ENCODE measurements at places on chromosomes 13 and 19.

- DNase-seq, result no peak
Measured at GRCh38 chr19:46085888-46086287, 38.6 kb downstream of the IGFL3 start.

DNA sequence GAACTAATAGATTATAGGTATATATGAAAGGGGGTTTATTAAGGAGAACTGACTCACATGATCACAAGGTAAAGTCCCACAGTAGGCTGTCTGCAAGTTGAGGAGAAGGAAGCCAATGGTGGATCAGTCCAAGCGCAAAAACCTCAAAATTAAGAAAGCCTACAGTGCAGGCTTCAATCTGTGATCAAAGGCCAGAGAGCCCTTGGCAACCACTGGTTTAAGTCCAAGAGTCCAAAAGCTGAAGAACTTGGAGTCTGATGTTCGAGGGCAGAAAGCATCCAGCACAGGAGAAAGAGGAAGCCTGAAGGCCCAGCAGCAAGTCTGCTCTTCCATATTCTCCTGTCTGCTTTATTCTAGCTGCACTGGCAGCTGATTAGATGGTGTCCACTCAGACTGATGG is 721.3 kb upstream of the PCDH9 start:
- no peak for DNase-seq

DNA sequence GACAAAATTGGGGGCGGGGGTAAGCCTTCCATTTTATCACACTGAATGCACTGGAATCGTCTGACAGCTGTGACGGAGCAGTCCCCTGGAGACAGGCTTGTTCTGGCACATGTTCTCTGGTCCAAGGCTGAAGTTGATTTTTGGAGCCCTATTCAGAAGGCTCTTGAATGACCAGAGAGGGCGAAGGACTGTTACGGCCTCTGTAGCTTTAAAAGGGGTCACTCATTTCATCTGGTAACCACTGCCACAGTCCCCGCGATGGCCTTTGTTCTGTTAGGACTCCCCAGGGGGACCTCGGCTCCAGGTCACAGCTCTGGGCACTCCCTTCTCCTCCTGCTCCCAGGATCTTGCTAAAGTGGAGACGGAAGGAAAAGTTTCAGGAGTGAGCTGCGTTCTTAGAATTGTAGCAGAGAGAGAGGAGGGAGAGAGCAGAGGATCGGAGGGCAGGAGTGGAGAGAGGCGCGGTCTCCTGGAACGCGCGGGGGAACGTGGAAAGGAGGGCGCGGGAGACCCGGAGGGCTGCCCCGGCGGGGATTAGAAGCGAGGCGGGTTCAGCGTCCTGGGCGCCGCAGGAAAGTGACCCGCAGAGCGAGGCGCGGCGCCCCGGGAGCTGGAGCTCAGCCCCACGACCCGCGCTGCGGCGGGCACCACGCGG is 134.3 kb upstream of the MYO16 start:
- DNase-seq, result no peak

DNA sequence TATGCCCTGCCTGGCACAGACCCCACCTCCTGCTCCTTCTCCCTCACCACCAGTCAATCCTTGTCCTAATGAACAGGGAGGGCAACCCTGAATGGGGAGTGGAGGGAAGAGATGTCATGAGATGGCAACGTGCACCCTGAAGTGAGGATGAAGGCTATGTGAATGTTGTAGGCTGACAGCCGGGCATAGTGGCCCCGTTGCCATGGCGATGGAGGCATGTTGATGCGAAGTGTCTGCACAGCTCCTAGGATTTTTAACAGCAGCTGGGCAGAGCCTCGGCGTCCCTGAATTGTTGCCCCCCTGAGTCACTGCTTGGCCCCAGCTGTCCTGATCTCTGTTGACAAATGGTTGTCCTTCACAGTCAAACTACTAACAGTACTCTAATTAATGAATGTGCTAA is 4.8 kb upstream of the ALOX5AP start:
- peak; percentile 19 for DNase-seq

DNA sequence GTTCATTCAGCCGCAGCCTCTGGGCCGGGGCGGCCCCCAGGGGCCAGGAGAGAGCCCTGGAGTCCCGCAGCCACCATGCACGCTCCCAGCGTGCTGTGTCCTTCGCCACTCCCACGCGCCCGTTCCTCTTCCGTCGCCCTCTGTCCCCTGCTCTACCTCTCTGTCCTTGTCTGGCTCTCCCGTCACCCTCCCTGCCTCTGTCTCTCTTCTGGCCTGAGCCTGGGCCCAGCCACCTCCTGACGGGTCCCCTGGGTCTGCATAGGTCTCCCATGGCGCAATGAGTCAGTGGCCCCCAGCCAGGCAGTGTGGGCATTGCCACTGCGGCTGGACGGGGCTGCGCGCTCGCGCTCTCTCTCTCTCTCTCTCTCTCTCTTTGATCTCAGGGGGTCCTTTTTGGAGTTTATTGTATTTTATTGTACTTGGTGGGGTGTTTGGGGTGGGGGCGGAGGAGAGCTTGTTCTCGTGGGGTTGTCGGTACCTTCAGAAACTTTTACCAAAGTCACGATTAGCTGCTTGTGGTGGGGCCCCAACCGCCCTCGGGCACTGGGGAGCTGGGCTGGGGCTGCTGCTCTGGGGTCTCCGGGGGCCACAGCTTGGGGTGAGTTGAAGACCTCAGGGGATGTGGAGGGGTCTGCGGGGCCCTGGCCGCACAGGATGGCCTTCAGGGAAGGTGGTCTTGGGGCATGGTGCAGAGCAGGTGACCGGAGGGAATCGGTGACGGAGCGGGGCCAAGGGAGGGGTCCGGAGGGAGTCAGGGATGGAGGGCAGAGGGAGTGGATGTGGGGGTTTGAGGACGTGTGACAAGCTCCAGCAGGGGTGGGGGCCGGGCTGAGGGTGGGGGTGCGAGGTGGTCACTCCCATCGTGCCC is 1.7 kb upstream of the TGFBR3L start:
- DNase-seq, result no peak

DNA sequence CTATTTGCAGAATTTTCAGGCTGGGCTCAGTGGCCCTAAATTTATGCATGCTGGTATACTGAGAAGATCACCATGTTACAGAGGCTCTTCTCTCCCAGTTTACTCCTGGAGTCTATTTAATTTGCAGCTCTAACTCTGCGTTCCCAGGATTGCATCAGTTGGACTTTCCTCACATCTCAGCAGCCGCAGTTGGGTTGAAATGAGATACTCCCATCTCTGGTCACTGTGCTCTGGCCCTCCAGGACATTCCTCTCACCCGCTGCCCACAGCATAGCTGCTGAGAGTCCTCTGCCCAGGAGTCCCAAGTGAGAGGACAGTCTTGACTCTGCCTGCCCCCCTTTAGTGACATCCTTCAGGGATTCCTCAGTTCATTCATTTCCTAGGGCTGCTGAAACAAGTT is 150.9 kb downstream of the LACC1 start:
- no peak for DNase-seq

DNA sequence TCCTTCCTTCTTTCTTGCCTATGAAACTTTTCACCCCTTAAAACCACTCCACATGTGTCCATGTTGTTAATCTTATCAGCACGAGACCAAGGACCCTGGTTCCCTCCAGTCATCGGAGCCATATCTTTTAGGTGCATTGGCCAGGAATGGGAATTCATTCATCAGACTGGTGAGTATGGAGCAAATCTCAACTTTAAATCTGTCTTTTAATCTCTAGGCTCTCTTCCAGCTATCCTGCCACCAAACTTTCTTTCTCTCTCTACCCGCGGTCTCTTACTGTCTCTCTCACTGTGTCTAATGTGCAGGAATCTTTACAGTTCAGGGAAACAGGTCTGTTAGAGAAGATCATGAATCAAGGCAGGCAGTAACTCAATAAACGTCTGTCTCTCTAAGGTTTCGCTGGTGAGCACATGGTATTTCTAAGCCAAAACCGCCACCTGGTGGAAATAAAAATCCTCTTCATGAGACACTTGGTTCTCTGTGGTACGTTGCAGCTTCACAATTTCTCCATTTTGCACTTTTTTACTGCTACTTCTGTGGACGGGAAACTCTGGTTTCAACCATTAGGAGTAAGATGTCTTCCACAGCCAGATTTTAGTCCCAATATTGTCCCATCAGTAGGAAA is 16.1 kb downstream of the LGALS16 start:
- peak; percentile 45 for DNase-seq

- DNase-seq, result peak; percentile 52
Measured at GRCh38 chr19:48390188-48391099, 907 bp downstream of the KDELR1 start.

DNA sequence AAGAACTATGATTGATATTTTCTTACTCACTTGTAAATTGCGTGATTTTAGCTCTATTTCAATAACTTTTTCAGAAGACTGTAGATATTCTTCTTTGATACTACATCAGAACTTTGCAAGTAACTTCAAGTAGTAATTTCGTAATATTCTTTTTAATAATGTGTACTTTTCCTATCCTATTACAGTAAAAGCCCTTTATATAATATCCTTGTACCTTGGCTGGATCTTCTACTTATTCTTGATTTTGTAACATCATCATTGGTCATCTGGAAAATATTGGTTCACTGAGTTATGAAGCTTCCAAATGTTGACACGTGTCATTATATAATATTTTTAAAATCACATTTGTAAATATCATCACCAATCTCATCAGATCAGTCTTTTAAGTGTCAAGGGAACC is 32.4 kb downstream of the POLR1D start:
- DNase-seq, result no peak

DNA sequence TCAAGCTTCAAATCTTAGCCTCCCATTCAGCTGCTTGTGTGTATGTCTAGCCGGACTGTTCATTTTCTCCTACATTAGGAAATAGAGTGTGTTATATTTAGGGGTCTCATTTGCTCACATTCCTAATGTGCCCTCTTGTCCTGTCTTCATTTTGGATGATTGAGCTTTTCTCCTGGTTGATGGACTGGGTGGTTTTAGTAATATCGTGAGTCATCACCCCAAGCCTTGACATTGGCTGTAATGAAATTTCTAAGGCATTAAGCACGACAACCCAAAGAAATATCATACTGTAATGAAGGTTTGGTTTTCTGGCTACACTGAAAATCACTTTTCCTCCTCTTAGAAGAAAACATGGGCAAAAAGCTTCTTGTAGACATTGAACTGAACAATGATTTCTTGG is 110.7 kb upstream of the WASF3 start:
- DNase-seq, result no peak

- DNase-seq, result no peak
Measured at GRCh38 chr13:31437975-31438374, 238.2 kb downstream of the B3GLCT start.

GRCh38 chr13:53783471-53783870 is 754.9 kb downstream of the OLFM4 start:
- DNase-seq, result peak; percentile 53

DNA sequence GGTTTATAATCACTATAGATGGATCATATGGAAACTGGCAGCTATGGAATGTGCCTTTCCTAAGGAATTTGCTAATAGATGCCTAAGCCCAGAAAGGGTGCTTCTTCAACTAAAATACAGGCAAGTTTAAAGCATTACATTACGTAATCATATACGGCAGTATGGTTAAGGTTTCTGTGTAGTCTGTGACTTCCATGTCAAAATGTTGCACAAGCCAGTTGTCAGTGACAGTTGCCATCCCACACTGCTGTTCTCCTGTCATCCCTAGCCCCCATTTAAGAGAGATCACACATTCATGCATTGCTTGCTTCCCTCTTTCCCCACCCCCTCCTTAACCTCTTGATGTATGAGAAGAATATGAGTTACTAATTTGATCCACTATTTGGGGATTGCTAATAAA is 47.3 kb downstream of the BRCA2 start:
- DNase-seq, result no peak

DNA sequence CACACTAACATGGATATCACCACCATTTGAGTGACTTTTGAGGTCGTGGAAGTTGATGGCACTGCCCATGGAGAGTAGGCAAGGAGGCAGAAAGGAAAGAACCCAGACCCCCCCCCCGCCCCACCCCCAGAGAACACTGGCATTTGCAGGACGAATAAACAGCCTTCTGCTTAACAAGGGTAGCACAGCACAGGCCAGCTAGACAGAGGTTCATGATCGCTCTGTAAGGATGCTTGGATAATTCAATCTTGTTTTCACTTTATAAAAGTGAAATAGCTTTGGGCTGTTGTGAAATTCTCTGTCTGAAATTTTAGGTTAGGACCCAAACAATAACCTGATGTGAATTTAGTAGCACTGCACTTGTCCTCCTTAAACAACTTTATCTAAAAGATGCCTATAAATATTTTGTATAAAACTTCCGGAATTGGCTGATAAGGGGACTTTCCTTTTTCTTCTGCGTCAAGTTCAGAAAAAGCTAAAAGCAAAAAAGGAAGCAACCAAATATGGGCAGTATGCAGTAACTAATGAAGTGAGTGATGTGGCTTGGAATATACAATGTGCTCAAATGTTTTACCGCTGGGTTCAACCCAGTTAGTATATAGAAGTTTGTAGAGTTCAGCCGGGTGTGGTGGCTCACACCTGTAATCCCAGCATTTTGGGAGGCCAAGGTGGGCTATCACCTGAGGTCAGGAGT is 163.7 kb downstream of the SHISA2 start:
- no peak for DNase-seq

DNA sequence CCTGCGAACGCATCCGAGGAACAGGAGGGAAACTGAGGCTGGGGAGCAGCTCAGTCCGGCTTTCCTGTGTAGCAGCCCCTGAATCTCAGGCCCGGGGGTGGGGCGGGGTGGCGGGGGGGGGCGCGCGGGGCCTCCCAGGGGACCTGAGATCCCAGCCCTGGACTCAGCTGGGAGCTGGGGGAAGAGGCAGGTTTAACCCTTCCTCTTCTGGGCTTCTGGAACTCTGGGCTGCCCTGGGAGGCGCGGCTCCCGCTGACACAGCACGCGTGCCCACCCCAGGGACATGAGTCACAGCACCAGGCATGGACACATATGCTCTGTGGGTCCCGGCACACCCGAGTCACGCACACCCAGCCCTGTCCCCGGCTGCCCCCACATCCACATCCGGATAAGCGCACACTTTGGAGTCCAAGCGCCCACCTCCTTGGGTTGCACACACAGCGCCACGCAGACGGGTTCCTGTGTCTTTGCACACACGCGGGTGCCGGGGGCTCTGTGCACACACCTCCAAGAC is 3.5 kb upstream of the CIRBP start:
- no peak for DNase-seq

- DNase-seq, result no peak
Measured at GRCh38 chr13:106467427-106468122, 67.9 kb downstream of the EFNB2 start.

- no peak for DNase-seq
Measured at GRCh38 chr13:30113983-30114570, 193.3 kb downstream of the KATNAL1 start.

DNA sequence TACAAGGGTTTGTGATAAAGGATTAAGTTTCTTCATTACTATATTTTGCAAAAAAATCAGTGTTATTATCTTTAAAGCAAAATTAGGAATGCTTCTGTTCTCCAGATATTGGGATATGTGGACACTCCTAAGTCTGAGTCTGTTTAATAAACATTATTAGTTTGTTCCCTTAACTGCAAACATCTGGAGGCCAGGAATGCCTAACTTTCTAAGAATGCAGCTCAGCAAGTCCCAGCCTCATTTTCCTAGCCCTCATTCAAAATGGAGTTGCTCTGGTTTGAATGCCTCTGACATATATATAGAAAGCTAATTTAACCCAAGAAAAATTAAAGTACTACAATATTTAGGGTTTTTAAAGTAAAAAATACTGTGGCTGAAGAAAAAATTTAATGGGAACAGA is 33.6 kb upstream of the EDNRB start:
- DNase-seq, result no peak

GRCh38 chr13:46367617-46368327 is 19.3 kb downstream of the RUBCNL start:
- DNase-seq, result no peak

GRCh38 chr19:55481794-55482155 is 3.2 kb upstream of the NAT14 start:
- no peak for DNase-seq

- no peak for DNase-seq
Measured at GRCh38 chr13:60210510-60211330, 47.0 kb upstream of the DIAPH3 start.
